ENCODE measurements at places on chromosomes 7 and 10.

GRCh38 chr7:99357701-99358490 is 16.6 kb upstream of the ARPC1B start:
- no peaks in the 10 kb centered on the region for H3K4me1 ChIP-seq
- 0 out of 2 replicates have a peak, but pooled peaks cover 5% of the 10 kb centered on the region for H3K36me3 ChIP-seq
- no peak for DNase-seq
- no peak overlapping the region for H3K4me3 ChIP-seq
- no peak overlapping the region for H3K27ac ChIP-seq

- H3K27me3 ChIP-seq, result peaks cover 34% of the 10 kb centered on the region
- no peak overlapping the region for H3K4me3 ChIP-seq
- H3K36me3 ChIP-seq, result no peaks in the 10 kb centered on the region
- no peak for DNase-seq
- H3K27ac ChIP-seq, result no peak overlapping the region
These were observed 2.6 kb upstream of the CAMK2B start for GRCh38 chr7:44327981-44328380.

GRCh38 chr10:43256531-43257346 is 10.1 kb downstream of the RASGEF1A start:
- 0 out of 2 replicates have a peak, but pooled peaks cover 7% of the 10 kb centered on the region for H3K4me1 ChIP-seq
- DNase-seq, result no peak
- no peaks in the 10 kb centered on the region for H3K36me3 ChIP-seq
- H3K27ac ChIP-seq, result no peak overlapping the region
- H3K27me3 ChIP-seq, result 0 out of 2 replicates have a peak, but pooled peaks cover 4% of the 10 kb centered on the region

DNA sequence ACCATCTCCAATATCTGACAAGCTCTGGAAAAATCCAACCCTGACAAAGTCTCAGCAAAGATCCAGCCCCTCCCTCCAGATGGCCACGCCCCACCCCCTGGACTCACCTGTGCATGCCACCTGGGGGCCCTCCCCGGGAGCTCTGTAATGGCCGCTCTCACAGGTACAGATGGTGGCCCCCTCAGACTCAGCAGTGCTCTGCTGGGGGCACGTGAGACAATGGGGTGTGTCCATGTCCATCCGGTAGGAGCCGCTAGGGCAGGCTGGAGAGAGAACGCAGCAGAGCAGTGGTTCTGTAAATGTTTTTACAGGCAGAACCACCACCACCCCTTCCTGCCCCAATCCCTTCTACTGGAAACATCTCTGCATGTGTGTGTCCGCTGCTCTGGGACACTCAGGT is 9.5 kb downstream of the EPHA1 start:
- 0 out of 2 replicates have a peak, but pooled peaks cover 2% of the 10 kb centered on the region for H3K36me3 ChIP-seq
- no peaks in the 10 kb centered on the region for H3K27me3 ChIP-seq
- no peak overlapping the region for H3K4me3 ChIP-seq

DNA sequence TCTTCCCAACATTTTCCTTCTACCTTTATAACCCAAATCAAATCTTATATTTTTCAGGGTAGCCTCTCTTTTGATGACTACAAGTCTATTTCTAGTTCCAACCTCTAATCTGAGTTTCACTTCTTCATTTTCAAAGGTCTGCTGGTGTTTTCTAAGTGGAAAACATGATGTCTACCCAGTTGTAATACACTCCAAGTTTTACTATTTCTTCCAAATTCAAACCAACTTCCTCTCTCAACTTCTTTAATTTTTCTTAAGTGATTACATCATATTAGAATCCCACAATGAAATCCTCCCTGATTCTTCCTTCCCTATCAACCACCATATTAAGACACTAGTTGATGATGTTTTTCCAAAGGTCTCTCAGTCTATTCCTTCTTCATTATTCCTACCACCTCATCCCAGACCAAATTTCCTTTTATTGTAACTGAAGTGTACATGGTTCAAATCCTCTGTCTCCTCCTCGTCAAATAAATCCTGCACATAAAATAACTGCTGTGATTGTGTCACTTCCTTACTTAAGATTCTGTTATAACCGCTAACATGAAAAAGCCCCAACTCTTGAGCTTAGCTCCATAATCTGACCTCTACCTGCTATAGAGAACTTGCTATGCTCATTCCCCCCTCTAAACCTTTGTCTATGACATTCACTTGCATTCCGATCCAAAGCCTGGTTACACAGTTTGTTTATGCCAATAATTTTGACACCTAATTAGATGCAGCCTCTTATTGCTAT is 12.7 kb downstream of the TAS2R38 start:
- no peak overlapping the region for H3K4me3 ChIP-seq
- no peaks in the 10 kb centered on the region for H3K36me3 ChIP-seq
- no peak overlapping the region for H3K27ac ChIP-seq
- DNase-seq, result no peak
- H3K27me3 ChIP-seq, result no peaks in the 10 kb centered on the region

DNA sequence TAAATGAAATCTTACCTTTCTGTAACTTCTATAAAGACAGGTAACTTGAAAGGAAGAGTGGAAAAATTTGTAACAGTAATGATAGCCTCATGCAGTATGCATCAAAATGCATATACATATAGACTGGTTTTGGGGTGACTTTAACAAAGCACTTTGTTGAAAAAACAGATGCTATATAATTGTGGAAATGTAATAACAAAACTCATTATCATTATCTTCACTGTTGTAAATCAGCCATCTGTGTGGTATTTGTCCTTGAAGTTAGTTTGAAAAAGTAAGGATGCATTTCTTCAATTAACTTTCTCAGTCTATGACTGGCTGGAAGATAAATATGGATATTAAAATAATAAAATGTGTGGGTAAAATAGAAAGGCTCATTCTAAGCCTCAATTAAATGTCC is 6.1 kb upstream of the DGKB start:
- no peaks in the 10 kb centered on the region for H3K27me3 ChIP-seq
- no peak overlapping the region for H3K4me3 ChIP-seq
- H3K36me3 ChIP-seq, result no peaks in the 10 kb centered on the region
- no peak for DNase-seq
- H3K27ac ChIP-seq, result no peak overlapping the region

- H3K27me3 ChIP-seq, result peaks cover 10% of the 10 kb centered on the region
- H3K36me3 ChIP-seq, result no peaks in the 10 kb centered on the region
- DNase-seq, result no peak
- H3K27ac ChIP-seq, result no peak overlapping the region
- H3K4me1 ChIP-seq, result no peaks in the 10 kb centered on the region
These were observed 169.3 kb downstream of the GFRA1 start for GRCh38 chr10:116103668-116104067.

- no peak overlapping the region for H3K4me3 ChIP-seq
- no peak for DNase-seq
- H3K36me3 ChIP-seq, result no peaks in the 10 kb centered on the region
- no peaks in the 10 kb centered on the region for H3K27me3 ChIP-seq
These were observed 67.1 kb upstream of the PRR15 start for GRCh38 chr7:29496355-29497020.

- no peak for DNase-seq
- no peak overlapping the region for H3K4me3 ChIP-seq
- no peaks in the 10 kb centered on the region for H3K4me1 ChIP-seq
- H3K27me3 ChIP-seq, result no peaks in the 10 kb centered on the region
- no peak overlapping the region for H3K27ac ChIP-seq
- H3K36me3 ChIP-seq, result no peaks in the 10 kb centered on the region
These were observed 176.8 kb downstream of the C7orf25 start for GRCh38 chr7:42735081-42735480.

GRCh38 chr10:12344375-12345110 is 4.8 kb upstream of the CAMK1D start:
- H3K27me3 ChIP-seq, result no peaks in the 10 kb centered on the region
- no peak overlapping the region for H3K27ac ChIP-seq
- H3K4me3 ChIP-seq, result no peak overlapping the region
- peaks cover 10% of the 10 kb centered on the region for H3K4me1 ChIP-seq
- H3K36me3 ChIP-seq, result no peaks in the 10 kb centered on the region

- DNase-seq, result no peak
- no peak overlapping the region for H3K27ac ChIP-seq
- H3K36me3 ChIP-seq, result no peaks in the 10 kb centered on the region
- no peaks in the 10 kb centered on the region for H3K27me3 ChIP-seq
These were observed 16.4 kb downstream of the IQCE start for GRCh38 chr7:2575046-2575732.

- no peak overlapping the region for H3K4me3 ChIP-seq
- DNase-seq, result no peak
- H3K4me1 ChIP-seq, result no peaks in the 10 kb centered on the region
- H3K27ac ChIP-seq, result no peak overlapping the region
These were observed 1050.7 kb downstream of the SORCS3 start for GRCh38 chr10:105691811-105692210.

GRCh38 chr7:21064698-21065648 is 278.3 kb upstream of the SP8 start:
- DNase-seq, result no peak
- H3K27ac ChIP-seq, result peak overlapping the region; percentile 18
- no peak overlapping the region for H3K4me3 ChIP-seq

DNA sequence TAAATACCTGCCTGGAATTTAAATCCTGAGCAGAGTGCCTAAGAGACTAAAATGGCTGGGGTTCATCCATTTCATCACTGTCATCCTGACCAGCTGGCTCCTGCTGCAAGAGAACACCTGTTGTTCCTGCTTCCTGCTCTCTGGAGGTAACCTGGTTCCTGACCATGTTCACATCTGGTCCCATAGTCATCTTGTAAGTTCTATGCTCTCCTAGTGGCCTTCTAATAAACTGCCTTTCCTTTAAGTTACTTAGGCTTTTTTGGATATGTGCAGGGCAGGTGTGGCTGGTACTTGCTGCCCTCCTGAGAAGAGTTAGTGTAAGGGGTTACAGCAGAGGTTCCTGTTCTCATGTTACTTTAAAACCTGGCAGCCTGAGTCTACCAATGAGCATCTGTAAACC is 80.0 kb downstream of the NRCAM start:
- H3K27ac ChIP-seq, result no peak overlapping the region
- no peaks in the 10 kb centered on the region for H3K27me3 ChIP-seq
- H3K4me3 ChIP-seq, result no peak overlapping the region

DNA sequence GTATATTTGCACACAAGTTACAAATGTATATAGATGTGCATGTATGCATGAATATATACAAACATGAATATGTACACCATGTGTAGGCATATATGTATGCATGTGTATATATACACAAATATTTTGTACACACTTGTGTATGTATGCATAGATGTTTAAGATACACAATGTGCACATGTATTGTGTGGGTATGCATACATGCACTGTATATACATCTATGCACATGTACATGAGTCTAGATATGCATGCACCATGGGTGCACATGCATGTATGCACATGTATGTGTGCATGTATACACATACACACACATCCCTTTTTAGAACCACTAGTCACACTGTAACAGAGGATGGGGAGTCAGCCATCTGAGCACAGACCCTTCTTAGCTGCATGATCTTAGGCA is 249.4 kb downstream of the COBL start:
- no peaks in the 10 kb centered on the region for H3K36me3 ChIP-seq
- H3K27ac ChIP-seq, result no peak overlapping the region
- H3K4me1 ChIP-seq, result peaks cover 10% of the 10 kb centered on the region
- H3K27me3 ChIP-seq, result no peaks in the 10 kb centered on the region

GRCh38 chr7:55527307-55527706 is 45.0 kb downstream of the VOPP1 start:
- no peak overlapping the region for H3K27ac ChIP-seq
- DNase-seq, result no peak
- peaks cover 8% of the 10 kb centered on the region for H3K4me1 ChIP-seq

DNA sequence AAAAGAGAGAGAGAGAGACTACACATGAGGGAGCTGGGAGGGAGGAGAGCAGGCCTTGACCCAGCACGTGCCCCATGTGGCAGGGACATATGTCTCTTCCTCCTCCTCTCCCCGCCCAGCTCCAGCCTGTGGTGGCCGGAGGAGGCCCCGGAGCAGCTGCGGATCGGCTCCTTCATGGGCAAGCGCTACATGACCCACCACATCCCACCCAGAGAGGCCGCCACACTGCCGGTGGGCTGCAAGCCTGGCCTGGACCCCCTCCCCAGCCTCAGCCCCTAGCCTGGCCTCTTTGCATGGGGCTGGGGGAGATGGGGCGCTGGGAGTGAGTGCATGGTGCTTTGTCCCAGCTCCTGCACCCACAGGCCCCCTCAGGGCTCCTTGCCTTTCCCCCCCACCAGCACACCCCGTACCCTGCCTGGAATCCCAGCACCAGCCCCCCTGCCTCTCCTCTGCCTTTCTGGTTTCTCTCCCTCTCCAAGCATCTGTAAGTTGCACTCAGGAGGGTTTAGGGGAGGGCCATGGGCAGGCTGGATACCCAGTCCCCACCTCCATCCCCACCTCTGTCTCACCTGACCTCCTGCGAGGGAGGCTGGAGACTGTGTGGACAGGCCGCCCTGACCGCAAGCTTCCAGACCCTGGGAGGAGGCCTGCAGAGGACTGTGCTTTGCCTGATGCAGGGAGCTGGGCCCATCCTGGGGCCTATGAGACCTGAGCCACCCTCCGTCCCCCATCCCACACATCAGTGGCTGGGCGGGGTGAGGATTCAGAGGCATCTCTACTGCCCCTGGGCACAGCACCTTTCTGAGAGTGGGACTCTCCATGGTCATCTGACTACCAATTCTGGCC is 4.8 kb downstream of the UPK3B start:
- H3K36me3 ChIP-seq, result no peaks in the 10 kb centered on the region
- H3K4me3 ChIP-seq, result no peak overlapping the region
- H3K27me3 ChIP-seq, result no peaks in the 10 kb centered on the region
- H3K4me1 ChIP-seq, result peaks cover 20% of the 10 kb centered on the region
- H3K27ac ChIP-seq, result no peak overlapping the region

DNA sequence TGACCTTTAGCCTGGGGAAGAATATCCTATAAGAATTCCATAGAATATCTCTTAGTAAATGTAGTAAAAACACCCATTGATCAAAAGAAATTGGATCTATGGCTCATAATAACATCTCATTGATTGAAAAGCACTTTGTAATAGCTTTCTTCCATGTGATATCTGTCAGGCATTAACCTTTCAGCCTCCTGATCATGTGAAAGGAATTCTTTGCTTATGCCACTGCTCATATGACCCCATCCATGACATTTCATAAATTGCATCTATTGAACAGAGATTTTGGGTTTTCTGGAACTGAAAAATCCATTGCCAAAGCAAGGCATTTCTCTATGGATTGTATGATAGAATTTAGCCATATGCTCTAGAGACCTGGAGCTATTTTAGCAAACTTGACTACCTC is 519.3 kb upstream of the PFKP start:
- H3K27me3 ChIP-seq, result peaks cover 10% of the 10 kb centered on the region
- H3K4me3 ChIP-seq, result no peak overlapping the region
- H3K4me1 ChIP-seq, result no peaks in the 10 kb centered on the region

DNA sequence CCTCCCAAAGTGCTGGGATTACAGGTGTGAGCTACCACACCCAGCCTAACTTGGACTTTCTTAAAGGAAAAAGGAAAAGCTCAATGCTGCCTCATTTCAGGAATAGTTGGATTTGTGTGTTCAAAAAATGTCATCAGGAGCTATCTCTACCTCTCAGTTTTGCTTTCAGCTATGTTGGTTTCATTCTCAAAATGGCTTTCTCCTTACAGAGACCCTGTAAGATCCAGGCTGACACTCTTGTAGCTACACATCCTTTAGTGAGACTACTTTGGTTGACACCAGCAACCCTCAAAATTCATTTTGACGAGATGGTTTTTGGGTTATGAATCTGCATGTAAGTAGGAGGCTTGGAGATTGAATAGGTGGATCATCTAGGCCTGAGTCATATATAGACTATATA is 269.7 kb upstream of the SORCS1 start:
- no peak for DNase-seq
- H3K27me3 ChIP-seq, result no peaks in the 10 kb centered on the region

GRCh38 chr7:151592868-151593486 is 73.3 kb upstream of the RHEB start:
- H3K4me3 ChIP-seq, result no peak overlapping the region
- H3K4me1 ChIP-seq, result peaks cover 44% of the 10 kb centered on the region
- DNase-seq, result peak; percentile 90
- no peaks in the 10 kb centered on the region for H3K27me3 ChIP-seq
- H3K36me3 ChIP-seq, result no peaks in the 10 kb centered on the region
